Tibial nerve (tissue), 4 donors: ENCODE measurements at places on chromosomes 4 and X.

GRCh38 chr4:40199179-40199670 is 2.4 kb downstream of the RHOH start:
- no peak for DNase-seq
- H3K4me1 ChIP-seq, result no peaks in the 10 kb centered on the region
- no peak overlapping the region for H3K4me3 ChIP-seq
- H3K27me3 ChIP-seq, result no peaks in the 10 kb centered on the region
- H3K27ac ChIP-seq, result no peak overlapping the region
- H3K36me3 ChIP-seq, result no peaks in the 10 kb centered on the region

DNA sequence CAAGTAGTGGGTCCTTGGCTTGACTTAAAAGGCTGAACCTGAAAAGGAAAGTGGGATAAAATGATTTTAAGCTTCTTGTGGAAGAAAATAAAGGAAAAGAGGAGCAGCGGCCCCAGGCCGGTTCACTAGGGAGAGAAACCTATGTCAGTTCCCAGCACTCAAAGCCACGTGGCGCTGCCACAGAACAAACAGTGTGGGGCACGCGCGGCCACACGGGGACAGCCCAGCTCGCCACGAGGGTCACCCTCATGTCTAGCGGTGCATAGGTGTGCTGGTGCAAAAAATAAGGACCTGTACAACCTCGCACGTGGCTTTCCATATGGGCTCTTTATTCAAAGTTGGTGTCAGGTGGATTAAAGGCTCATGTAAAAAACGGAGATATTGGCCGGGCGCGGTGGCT is 17.1 kb downstream of the MSANTD1 start:
- no peak overlapping the region for H3K27ac ChIP-seq
- no peak for DNase-seq
- peaks cover 3% of the 10 kb centered on the region for H3K36me3 ChIP-seq
- H3K27me3 ChIP-seq, result no peaks in the 10 kb centered on the region

- no peaks in the 10 kb centered on the region for H3K4me1 ChIP-seq
- peaks cover 20% of the 10 kb centered on the region for H3K27me3 ChIP-seq
- no peak overlapping the region for H3K4me3 ChIP-seq
- no peak for DNase-seq
Observed at GRCh38 chr4:6409381-6409780, 63.0 kb downstream of the PPP2R2C start.

DNA sequence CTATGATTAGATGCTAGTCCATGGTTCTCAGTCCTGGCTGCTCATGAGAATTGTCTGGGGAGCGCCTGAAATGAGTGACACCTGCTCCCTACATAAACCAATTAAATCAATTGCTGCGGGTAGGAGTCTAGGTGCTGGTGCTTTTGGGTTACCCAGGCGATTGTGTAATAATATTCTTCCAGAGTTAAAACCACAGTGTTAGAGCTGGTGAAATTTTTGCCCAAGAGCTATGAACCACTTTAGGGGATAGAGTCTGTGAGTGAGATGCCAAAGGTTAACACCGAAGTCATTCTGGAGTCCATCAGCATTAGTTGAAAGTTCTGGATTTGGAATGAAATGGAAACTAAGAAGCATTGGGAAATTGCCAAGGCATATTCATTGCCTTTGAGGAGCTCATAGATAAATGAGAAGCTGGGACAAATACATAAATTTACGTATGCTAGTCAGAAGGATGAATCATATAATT is 15.3 kb downstream of the PDK3 start:
- no peak overlapping the region for H3K4me3 ChIP-seq
- DNase-seq, result no peak
- no peaks in the 10 kb centered on the region for H3K4me1 ChIP-seq
- H3K27me3 ChIP-seq, result no peaks in the 10 kb centered on the region
- H3K36me3 ChIP-seq, result no peaks in the 10 kb centered on the region
- H3K27ac ChIP-seq, result no peak overlapping the region
